Stimulated activated CD8-positive, alpha-beta memory T cell treated with anti-CD3 and anti-CD28 coated beads, Interleukin-15, amount 100 ng/mL, for 24 hours (primary cell): ENCODE measurements at places on chromosomes 2 and 18.

DNA sequence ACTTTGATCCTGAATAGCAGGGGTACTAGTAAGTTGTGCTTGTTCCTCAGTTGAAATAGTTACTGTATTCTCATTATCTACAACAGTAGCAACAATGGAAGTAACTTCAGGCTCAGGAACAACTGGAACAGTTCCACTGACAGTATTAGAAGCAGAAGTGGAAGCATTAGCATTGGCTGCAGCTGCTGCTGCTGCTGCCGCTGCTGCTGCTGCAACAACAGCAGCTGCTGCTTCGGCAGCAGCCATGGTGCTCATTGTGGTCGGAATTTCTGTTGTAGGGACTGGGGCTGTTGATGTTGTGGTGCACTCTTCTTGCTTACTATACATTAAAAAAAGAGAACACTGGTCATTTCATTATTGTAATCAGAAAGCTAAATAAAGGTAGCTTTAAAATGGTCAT is 40.8 kb downstream of the PRPF40A start:
- DNase-seq = no peak

GRCh38 chr2:215670396-215670795 is 234.5 kb upstream of the FN1 start:
- DNase-seq = no peak

GRCh38 chr18:65527879-65528633 is 222.8 kb upstream of the CDH7 start:
- no peak for DNase-seq

- DNase-seq = no peak
Measured at GRCh38 chr18:72720116-72720515, 147.7 kb downstream of the NETO1 start.

- no peak for DNase-seq
Measured at GRCh38 chr2:67878743-67879142, 184.1 kb downstream of the C1D start.

- DNase-seq = no peak
Measured at GRCh38 chr2:36871068-36871707, 95.1 kb downstream of the STRN start.

- no peak for DNase-seq
Measured at GRCh38 chr2:148048475-148049221, 27.8 kb downstream of the MBD5 start.

GRCh38 chr2:167127135-167127534 is 238.9 kb downstream of the XIRP2 start:
- no peak for DNase-seq

- DNase-seq = no peak
Measured at GRCh38 chr2:201199847-201200246, 16.9 kb downstream of the CASP10 start.

DNA sequence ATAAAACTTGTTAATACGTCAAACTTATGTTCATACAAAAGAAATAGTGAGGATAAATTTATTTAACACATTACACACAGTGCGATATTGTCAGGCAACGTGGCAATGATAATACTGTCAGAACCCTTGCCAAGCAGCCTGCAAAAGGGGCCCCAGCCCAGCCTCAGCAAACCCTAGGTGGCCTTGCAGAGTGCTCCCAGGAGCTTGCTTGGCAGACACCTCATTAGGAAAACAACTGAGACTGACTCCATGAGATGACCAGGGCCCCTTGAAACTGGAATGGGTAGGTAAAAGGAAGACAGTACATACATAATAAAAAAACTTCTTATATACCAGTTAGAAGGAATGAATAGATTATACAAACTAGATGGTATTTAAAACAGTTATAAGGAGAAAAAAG is 136.6 kb upstream of the EPC2 start:
- no peak for DNase-seq

GRCh38 chr2:215790523-215791421 is 222.6 kb downstream of the MREG start:
- no peak for DNase-seq

- DNase-seq = no peak
Measured at GRCh38 chr2:8543383-8544170, 138.3 kb upstream of the ID2 start.

DNA sequence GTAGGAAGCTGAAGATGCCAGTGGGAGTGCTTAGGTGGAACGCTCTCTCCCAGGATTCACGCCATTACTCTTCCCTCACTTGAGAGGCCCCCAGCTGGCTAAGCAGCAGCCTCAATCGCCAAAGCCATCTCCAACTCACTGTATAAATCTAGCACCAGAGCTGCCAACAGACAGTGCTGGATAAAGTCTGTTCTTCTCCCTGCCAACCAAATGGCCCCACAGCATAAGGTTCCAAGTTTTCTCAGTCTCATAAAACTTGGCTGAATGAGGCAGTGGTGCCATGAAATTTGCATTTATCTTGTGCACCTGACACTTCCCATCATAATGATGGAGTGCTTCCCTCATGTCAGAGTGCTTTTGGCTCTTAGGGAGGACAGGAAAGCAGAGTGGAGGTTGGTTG is 428.2 kb upstream of the ETAA1 start:
- no peak for DNase-seq

GRCh38 chr2:28698545-28698944 is 53.1 kb upstream of the PPP1CB start:
- DNase-seq = no peak

DNA sequence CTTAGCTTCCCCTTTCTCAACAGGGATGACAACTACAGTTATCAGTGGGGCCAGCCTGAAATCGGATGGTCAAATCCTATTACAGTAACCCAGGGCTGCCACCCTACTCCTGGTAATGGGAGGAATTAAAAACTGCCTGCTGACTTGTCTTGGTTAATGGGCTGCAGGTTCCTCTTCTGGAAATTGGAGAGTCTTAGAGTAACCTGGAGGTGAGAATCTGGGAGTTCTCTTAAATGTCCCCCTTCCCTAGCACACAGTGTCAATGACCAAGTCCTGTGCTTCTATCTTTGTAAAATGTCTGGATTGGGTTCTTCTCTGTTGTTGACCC is 113.1 kb downstream of the DDX1 start:
- DNase-seq = no peak

DNA sequence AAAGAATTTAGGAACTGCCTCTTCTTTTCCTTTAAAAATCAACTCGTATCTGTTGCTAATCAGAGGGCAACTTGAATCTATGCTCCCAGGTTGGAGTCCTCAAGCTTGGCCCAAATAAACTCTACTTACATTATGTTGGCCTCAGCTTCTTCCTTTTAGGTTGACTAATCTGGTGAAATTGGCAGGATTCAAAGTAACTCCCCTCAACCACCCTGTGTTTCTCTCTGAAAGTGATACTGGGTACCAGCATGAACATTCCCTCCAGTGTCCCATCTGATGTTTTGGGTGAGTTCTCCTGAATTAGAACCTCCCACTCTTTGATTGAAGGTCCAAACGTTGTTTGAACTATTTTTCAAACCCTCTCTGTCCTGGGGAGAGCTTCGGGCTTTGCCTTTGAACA is 41.3 kb upstream of the MSH6 start:
- DNase-seq = no peak

GRCh38 chr2:134799936-134800335 is 38.5 kb upstream of the ACMSD start:
- no peak for DNase-seq

DNA sequence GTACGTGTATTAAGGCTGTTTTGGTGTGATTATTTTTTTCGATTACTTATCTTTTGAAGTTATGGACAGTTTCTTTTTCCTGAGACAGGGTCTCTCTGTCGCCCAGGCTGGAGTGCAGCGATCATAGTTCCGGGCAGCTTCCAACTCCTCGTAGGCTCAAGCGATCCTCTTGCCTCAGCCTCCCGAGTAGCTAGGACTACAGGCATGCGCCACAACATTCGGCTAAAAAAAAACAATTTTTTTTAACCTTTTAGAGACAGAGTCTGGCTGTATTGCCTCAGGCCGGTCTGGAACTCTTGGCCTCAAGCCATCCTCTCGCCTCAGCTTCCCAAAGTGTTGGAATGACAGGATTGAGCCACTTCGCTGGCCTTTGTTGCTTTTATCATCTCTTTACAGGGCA is 945 bp downstream of the HAT1 start:
- DNase-seq = no peak

GRCh38 chr2:26355038-26355995 is 8.7 kb upstream of the ADGRF3 start:
- DNase-seq = no peak

GRCh38 chr18:66646609-66647008 is 42.7 kb upstream of the CDH19 start:
- no peak for DNase-seq

DNA sequence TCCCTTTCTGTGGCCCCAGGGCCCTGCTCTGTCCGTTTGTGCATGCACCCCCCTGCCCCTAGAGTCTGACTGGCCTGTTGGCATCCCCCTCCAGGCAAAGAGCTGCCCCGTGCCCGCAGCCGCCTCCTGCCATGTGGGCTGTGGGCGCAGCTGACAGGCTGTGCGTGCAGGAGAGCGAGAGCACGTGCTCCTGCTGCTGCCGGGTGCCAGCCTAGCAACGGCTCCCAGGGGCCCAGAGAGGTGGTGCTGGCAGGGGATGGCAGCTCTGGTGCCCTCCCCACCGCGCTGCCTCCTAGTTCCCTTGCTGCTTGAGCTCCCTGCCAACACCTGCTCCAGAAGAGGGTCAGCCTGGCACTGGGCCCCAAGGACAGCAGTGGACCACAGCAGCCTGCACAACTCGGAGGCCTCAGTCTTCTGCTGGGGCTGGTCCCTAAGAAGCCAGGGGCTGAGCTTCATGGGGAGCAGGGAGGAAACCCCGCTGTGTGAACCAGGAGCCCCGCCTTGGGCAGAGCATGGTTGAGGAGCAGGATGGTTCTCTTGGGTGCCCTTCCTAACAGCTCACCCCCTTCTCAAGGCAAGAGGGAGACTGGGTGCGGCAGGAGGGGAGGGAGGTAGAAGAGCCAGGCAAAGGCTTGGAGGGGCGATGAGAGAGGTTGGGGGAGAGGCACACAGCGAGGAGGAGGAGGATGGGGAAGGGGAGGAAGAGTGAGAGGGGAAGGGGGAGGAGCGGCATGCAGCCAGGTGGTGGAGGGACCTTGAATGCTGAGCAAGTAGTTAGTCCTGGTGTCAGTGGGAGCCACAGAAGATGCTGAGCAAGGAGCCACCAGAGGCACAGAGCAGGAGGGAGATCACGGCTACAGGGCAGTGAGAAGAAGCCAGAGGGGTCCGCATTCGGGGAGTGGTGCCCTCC is 23.8 kb upstream of the PTMA start:
- no peak for DNase-seq
